ENCODE measurements at places on chromosomes 6 and 20.

DNA sequence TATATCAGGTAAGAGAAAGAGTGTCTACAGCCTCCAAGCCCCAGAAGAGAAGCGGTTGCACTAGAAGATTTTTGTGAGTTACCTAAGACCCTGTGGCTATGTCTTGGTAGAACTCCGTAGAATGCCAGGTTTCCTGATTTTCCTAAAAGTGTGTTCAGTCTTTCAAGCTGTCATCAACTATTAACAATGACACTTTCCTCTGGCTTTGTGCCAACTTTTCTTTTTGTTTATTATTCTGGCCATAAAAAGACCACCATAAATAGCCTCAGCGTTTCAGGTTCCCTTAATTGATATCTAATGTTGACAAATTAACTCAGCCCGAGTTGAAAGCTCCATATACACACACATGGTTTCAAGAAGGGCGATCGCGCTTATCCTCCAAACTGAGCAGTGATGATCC lies 1.2 kb downstream of the PAK5 start:
- DNase-seq: no peak

- no peak for DNase-seq
These were observed 235.5 kb downstream of the PREX1 start for GRCh38 chr20:48592107-48592940.

GRCh38 chr6:152341596-152341995 lies 295.6 kb downstream of the SYNE1 start:
- no peak for DNase-seq

- no peak for DNase-seq
These were observed 79.8 kb downstream of the TBC1D7 start for GRCh38 chr6:13248584-13248985.

GRCh38 chr6:72533606-72534005 lies 88.3 kb upstream of the KCNQ5 start:
- DNase-seq: no peak

- no peak for DNase-seq
These were observed 23.1 kb downstream of the CMTR1 start for GRCh38 chr6:37456126-37456525.

DNA sequence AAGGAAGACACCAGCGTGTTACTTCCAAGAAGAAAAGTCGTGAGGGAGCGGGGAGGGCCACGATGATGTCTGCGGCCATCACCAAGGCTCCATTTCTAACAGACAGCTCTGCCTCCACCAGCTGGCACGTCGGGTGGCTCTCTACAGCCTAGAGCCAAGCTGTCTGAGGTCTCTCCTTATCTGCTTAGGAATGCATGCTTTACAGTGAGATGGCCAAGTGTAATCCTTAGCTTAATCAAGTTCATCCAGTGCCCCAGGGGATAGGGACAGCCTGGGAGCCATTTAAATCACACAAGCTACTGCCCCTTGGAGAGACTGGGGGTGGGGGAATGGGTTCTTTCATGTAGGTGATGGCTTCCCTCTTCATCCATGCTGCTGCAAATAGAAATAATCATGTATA lies 213.8 kb upstream of the CST7 start:
- DNase-seq: no peak

GRCh38 chr6:441126-441920 lies 49.8 kb downstream of the IRF4 start:
- DNase-seq: no peak

DNA sequence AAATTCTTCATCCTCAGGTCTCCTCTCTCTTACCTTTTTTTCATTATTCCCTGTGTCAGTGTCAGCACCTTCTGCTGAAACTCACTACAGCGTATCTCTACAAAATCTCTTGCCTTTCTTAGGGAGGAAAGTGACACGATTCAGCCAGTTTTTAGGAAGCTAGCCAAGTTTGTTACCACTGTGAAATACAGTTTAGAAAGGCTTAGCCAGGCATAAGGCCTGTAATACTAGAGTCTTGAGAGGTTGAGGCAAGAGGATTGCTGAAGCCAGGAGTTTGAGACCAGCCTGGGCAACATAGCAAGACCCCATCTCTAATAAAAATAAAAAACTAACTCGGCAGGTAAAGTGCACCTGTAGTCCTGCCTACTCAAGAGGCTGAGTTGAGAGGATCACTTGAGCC lies 16.7 kb downstream of the TAB2 start:
- DNase-seq: no peak

GRCh38 chr6:120260636-120261035 lies 911.1 kb upstream of the MAN1A1 start:
- DNase-seq: no peak

DNA sequence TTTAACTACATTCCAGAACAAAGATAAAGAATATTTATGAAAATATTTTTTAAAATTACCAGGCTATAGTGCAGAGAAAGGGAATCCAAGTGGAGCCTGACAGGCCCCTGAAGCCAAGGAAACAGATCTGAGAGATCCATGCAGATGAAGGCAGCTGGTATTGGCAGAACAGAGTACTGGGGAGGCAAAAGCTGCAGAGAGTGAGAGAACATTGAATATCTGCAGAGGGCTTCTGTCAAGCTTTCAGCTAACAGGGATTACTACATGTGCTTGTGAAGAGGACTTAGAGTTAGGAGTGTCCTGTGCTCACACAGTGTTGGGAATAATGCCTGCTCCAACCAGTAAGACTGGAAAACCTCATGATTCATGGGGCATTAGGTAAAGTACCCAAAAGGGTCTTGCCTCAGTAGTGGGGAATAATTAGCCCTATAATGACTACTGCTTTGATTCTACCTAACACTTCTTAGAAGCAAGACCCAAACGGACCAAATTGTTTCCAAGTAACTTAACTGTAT lies 657.2 kb downstream of the DHX35 start:
- no peak for DNase-seq

GRCh38 chr6:129432738-129433137 lies 277.2 kb downstream of the ARHGAP18 start:
- DNase-seq: no peak

DNA sequence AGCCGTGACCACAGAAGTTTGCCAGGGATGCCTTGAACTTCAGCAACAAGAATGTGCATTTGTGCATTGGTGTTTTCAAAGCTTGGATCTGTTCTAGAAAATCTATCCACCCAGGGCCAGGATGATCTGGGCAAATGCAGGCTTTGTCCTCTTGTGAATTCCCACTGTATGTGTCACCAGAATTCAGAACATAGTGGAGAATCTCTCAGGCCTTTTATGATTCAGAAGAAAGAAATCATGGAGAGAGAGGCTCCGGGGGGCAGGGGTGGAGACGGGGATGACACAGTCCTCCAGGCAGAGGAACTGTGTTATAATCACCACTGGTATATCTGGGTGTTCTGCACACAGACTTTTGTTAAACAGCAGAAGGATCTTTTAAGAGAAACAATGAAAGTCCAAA lies 304.1 kb downstream of the CDH4 start:
- DNase-seq: no peak

DNA sequence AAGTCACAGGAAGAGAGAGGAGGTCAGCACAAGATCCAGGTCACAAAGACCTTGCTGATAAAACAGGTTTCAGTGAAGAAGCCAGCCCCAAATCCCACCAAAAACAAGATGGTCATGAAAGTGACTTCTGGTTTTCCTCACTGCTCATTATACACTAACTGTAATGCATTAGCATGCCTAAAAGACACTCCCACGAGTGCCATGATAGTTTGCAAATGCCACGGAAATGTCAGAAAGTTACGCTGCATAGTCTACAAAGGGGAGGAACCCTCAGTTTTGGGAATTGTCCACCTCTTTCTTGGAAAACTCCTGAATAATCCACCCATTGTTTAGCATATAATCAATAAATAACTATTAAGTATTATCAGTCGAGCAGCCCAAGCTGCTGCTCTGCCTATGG lies 427.2 kb downstream of the RFPL4B start:
- DNase-seq: no peak

GRCh38 chr20:37270576-37271420 lies 9.2 kb upstream of the GHRH start:
- DNase-seq: no peak

- DNase-seq: no peak
These were observed 92.8 kb upstream of the BTN3A2 start for GRCh38 chr6:26272171-26272637.

DNA sequence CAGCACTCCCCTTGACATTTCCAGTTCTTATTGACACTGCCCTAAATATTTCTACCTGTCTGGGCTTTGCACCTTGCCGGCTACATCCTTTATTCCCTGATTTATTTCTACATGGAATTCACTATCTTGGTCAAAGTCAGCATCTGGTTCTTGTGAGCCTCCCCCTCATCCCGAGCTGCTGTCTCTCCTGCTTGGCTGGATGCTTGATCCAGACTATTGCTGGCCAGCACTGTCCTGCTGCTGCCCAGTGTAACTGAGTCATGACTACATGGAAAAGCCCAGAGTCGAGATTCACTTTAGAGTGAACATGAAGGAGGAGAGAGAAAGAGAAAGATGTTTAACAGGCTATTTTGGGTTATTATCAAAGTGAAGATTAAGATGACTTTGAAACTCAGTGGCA lies 142.2 kb downstream of the OPN5 start:
- DNase-seq: no peak

DNA sequence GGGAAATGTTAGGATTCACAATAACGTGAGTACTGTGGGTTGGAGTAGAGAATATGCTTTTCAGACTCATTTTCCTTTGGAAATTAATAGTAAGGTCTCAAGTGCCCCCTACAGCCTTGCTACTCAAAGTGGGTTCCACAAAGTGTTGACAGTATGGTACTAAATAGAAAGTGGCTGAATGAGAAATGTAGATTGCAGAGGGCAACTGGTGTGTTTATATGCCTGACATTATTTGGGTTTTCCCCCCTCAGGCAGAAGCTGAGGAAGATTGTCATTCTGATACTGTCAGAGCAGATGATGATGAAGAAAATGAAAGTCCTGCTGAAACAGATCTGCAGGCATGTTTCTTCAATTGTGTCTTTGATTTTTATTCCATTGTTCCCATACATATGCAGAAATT lies 5.6 kb downstream of the FBXO9 start:
- DNase-seq: no peak

DNA sequence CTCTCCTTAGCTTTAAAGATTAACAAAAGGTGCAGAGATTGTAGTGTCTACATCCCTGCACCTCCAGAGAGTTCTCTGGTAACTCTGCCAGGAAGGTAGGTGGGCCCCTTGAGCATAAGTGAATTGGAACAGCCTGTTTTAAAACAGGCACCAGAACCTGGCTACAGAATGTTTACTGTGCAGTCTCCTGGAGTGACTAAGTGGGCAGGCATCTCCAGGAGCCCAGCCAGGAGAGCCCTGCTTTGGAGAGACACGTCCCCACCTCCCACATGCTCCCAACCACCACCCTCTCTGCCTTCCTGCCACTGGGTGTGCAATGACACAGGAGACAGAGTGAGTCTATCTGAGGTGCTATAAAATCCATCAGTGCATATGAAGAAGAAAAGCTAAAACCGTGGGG lies 110.3 kb upstream of the EYA4 start:
- DNase-seq: no peak

Data from amygdala (tissue), 56 donors.